ENCODE measurements at places on chromosomes 12 and 14.

DNA sequence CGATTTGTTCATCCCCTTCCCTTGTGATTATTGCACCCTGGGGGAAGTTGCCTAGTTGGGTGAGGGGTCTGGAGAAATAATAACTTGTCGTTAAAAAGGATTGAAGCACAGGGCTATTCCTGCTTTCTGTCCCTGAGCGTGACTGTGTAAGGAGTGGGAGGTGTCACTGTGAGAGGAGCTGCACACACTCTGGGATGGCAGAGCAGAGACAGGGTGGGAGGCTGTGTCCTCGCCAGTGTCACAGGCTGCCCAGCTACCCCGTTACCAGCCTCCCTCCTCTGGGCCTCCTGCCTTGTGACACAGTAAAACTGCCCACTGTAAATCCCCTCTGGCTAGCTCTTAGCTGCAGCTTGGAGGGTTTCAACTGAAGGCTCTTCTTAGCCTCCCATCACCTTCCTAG lies 460.6 kb downstream of the AACS start:
- no peak for DNase-seq

DNA sequence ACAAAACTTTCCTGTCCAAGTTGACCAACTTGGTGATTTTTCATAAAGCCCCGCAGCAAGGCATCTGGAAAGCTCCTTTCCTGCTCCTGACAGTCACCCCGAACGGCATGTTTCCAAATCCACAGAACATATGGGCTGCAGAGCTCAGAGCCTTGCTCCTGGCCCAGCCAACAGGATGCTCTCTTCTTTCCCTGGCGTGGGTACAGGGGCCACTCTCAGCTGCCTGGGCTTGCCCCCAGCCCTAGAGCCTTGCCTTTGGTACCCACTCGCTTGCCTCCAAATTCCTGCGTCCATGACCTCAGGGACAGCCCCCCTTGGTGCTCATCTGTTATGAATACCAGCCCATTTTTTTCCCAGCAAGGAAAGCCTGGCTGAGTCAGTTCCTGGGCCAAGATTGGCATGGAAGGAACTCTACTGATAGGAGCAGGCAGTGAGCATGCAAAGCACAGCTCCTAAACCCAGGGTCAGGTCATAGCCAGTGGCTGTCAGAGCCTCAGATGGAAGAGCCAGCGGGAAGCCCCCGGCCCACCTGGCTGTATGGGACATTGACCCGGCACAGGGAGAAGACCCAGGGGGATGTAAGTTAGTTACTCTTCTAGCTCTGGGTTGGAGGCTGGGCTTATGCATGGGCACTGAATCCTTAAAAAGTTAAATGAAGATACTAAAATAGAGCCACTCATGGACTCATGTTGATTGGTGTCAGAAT lies 105.3 kb upstream of the RTL1 start:
- DNase-seq = no peak

DNA sequence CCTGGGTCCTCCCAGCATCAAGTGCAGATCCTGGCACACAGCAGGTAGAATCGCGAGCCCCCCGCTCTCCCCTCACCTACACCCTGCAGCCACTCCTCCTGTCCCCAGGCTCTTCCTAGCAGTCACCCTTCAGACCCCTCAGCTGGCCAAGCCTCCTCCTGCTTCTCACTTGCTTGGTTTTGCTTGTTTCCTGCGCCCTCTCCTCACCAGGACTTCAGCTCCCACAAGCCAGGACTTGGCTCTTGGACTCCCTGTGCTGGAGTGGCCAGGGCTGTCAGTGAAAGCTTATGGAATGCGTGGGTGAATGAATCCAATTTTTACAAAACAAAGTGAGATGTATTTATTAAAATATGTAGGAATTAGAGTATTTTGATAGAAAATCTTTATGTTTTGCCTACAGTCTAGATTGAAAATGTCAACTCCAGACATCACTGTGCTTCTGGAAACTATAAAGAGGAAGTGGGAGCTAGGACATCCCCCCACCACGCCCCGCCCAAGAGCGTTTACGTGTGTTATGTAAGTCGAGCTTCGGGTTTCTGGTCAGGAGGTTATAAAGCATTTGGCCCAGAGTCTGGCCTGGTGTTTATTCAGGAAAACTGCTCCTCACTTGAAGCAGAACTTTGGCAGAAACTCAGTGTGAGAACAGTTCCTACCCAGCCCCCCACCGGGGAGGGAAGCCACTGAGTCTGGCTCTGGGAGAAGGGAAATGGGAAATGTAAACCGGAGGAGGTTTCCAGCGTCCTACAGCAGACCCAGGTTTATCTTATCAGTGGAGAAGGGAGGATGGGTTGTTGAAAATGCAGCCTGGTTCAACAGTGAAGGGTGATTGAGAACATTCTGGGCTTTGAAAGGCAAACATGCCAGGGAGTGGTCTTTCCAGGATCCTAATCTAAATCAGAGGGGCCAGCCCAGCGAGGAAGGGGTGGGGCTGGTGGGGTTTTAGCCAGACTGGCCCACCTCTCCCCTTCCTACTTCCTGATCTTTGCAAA lies 8.8 kb downstream of the ALDH2 start:
- DNase-seq = peak; percentile 33

- no peak for DNase-seq
Observed at GRCh38 chr12:126112141-126112540, 1046.9 kb downstream of the AACS start.

GRCh38 chr12:43444940-43445564 lies 107.0 kb downstream of the ADAMTS20 start:
- no peak for DNase-seq

Measured in BJ (cell line).